Renal cortical epithelial cell (primary cell): ENCODE measurements at places on chromosomes 7 and 10. TPM values are rescaled to one million over a fixed set of nuclear protein-coding genes. Genes with fewer than 3 reads are reported as not detected.

DNA sequence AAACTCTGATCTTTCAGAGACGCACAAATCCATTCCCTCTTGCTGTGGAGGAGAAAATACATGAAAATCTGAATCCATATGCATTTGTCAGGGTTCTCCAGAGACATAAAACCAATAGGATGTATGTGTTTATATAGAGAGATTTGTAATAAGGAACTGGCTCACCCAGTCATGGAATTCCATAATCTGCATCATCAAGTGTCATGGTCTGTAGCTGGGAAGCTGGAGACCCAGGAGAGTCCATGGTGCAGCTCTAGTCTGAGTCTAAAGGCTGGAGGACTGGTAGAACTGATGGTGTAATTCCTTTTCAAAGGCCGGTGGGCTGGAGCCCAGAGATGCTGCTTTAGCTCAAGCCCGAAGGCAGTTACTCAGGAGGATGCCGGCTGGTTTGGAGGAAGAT lies 134.0 kb downstream of the TCF7L2 start:
- no peak for DNase-seq

DNA sequence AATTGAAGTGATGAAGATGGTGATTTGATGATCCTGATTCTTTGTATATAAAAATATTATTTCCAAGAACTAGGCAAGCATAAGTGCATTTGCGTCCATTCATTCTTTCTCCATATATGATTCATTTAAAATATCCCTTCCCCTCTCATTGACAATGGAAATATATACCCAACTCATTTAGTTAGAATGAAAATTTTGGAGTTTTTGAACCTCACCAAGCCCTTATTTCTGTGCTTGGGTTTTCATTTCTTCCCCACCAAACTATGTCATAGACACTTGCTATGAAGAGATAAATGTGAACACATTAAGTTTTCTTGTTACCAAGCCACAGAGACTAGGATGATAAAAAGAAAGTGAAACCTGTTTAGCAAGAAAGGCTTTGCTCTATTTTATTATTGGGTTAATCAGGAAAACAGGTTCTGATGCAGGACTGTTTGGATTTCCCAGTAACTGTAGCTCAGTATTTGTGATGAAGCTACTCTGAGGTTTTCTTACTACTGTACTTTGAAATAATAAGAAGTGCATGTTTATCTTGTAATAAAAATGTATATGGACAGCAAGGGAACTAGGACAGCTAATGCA lies 68.3 kb downstream of the ITGB1 start:
- no peak for DNase-seq

- DNase-seq = no peak
Measured at GRCh38 chr7:157904211-157904865, 567.5 kb downstream of the DNAJB6 start.

NEUROD6 gene
- not detected in 2 replicates for total RNA-seq
